Activated naive CD8-positive, alpha-beta T cell treated with anti-CD3 and anti-CD28 coated beads, Interleukin-2, amount 10 ng/mL, durations not matched to agents 7 days and 5 days (primary cell): ENCODE measurements at places on chromosomes 4 and X.

GRCh38 chrX:18173494-18174180, 47.0 kb downstream of the BEND2 start:
- no peak for DNase-seq

DNA sequence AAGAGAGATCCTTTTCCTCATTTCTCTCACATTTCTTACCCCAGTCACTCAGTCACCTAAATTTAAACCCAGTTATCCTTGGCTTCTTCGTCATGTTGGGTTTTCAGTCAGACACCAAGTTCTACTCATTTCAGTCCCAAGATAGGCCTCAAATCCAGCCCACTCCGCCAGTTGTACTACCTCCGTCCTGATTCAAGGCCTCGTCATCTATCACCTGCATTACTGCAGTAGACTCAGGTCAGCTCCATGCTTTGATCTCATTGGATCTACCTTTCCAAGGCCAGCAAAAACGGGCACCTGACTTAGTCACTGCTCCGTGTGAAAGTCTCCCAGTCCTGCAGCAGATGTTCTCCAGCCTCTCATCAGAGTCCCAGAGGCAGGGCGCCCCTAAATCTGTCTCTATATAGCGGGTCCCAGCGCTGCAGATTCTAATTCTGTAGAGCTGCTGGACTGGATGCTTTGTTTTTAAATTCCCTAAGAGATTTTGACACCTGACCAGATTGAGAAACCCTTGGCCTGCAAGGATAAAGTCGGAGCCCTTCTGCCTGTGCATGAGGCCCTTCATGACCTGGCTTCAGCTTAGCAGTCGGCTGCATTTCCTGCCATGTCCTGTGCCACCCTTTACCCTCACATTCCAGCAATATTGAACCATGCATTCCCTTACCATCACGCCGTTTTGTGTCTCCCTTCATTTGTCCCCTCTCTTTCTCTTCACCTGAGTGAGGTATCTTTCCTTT, 53.7 kb downstream of the ZFX start:
- no peak for DNase-seq

DNA sequence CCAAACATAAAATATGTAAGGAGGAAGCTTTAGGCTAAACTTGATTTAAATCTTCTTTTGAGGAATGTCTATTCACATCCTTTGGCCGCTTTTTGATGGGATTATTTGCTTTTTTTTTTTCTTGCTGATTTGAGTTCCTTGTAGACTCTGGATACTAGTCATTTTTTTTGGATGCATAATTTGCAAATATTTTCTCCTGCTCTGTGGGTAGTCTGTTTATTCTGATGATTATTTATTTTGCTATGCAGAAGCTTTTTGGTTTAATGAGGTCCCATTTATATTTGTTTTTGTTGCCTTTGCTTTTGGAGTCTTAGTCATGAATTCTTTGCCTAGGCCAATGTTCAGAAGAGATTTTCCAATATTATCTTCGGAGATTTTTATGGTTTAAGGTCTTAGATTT, 144.9 kb downstream of the MAGEC2 start:
- no peak for DNase-seq

DNA sequence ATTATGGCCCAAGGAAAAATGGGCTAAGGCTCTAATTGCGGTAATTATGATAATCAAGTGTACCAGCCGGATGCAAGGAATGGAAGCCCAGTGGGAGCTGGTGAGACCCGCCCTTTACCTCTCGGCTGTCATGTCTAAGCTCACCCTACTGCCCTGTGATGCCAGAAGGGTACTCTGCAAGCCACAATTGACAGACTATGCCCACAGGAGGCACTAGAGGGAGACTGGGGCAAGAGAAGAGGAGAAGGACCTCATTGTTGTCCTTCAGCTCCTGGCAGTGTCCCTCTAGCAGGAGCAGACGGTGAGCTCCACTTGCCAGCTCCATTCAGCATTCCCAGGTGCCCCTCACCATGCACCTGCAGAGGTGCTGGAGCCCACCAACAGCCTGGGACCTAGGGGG, 141.8 kb downstream of the SMIM20 start:
- no peak for DNase-seq

GRCh38 chrX:126824338-126825007, 4.9 kb downstream of the PRR32 start:
- no peak for DNase-seq

- no peak for DNase-seq
Observed at GRCh38 chrX:97050392-97050791, 166.7 kb downstream of the RPA4 start.

- DNase-seq = no peak
Observed at GRCh38 chrX:96798982-96799381, 84.7 kb upstream of the RPA4 start.

GRCh38 chr4:65661471-65661870, 8.8 kb downstream of the EPHA5 start:
- DNase-seq = no peak

DNA sequence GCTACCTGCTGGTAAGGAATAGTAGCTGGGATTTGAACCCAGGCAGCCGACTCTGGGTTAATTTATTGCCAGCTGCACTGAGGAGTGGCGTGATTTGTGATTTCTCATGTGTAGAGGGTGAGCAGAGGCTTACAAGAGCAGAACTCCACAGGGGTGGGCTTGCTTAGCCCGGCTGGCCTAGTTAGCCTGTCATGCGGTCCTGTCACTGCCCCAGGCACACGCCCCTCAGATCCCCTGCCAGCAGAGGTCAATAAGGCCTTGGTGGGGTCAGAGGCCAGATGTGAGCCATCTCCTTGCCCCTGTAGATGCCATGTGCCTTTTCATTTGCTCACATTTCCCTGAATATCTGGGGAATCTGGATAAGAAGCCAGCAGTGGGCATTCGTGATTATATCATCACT, 13.4 kb downstream of the NSDHL start:
- DNase-seq = no peak

DNA sequence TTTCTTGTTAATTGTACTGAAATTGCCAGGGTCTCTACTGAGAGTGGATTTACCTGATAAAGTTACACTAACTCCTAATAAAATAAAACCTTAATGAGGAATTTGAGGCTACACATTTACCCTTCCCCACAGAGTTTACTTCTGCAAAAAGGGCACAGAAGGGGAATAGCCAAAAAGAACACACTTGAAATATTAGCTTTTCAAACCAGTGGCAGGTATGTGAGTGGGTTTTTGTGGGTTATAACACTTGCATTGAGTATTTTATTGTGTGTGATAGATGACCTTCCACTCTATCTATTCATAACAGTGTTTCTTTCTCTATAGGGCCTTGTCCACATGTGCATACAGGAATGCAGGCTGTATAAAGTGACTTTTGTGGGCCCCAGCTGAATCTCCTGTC, 5.0 kb upstream of the GPR174 start:
- no peak for DNase-seq

GRCh38 chr4:117560329-117560728, 474.0 kb upstream of the NDST3 start:
- DNase-seq = no peak

- DNase-seq = no peak
Observed at GRCh38 chr4:71978210-71978835, 53.5 kb upstream of the NPFFR2 start.

DNA sequence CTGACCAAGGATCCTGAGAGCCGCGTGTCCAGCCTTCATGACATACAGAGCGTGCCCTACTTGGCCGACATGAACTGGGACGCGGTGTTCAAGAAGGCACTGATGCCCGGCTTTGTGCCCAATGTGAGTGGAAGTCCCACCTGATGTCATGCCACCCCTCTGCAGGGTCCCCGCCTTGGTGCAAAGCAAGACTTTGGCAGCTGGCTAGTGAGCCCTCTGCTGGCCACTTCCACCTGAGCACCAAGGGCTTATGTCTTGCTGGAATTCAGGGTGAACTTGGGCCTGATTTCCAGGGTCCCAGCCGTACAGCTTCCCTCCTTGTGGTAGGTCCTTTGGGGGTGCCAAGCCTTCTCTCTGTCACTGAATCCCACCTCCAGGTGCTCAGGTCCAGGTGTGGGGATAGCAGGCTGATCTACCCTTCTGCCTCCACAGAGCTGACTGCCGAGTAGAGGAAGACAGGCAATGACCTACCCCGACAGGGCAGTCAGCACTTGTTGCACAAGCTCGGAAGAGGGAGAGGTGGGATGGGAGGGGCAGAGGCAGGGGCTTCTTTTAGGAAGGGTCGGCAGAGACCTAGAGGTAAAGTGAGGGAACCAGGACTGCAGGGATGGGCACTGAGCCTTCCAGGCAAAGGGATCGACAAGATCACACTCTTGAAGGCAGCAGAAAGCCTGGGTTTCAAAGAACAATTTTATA, 248.1 kb downstream of the EVC2 start:
- DNase-seq = no peak

GRCh38 chrX:112094729-112095128, 12.2 kb upstream of the TRPC5 start:
- no peak for DNase-seq

- DNase-seq = no peak
Observed at GRCh38 chrX:154661899-154662298, 8.5 kb upstream of the CTAG2 start.

DNA sequence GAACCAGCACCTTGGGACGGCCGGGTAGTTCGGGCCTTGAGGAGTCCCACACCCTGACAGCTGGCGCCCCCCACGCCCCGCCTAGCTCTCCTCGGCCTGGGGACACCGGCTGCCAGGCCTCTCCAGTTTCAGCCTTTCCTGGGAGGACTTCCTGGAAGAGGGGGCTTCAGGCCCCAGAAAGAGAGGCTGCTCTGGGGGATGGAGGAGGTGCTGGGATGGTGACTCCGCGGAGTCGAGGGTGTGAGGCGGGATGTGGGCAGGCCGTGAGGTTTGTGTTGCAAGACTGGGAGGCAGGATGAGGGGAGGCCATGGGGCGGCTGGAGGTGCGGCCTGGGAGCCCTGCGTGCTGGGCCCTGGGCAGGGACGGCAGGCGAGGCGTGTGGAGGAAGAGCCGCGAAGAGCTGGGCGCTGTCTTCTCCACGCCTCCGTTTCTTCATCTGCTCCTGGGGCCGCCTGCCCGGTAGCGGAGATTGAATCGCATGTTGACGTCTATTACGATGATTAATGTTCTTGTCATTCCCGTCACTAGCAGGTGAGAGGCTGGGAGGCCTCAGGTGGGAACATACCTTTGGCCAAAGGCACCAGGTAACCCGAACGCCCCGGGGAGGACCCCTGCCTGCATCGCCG, 918 bp upstream of the FGFRL1 start:
- peak; percentile 83 for DNase-seq

GRCh38 chr4:112908511-112908910, 140.9 kb upstream of the ANK2 start:
- no peak for DNase-seq

- DNase-seq = no peak
Observed at GRCh38 chr4:79022529-79022928, 83.3 kb upstream of the PAQR3 start.

DNA sequence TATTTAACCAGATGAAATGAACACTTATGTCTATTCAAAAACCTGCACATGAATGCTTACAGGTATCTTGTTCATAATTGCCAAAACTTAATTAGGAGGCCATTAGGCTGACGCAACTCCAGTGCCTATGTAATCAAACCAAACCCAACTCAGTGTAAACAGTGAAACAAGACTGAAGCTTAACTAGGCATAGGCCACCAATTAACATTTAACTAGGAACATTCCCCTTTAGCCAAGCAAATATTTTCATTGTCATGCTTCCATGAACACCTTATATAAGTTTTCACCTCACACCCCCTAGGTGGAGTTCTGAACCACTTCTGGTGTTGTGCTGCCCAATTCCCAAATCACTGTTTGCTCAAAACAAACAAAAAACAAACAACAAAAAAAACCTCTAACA, 686.0 kb downstream of the STPG2 start:
- DNase-seq = no peak

DNA sequence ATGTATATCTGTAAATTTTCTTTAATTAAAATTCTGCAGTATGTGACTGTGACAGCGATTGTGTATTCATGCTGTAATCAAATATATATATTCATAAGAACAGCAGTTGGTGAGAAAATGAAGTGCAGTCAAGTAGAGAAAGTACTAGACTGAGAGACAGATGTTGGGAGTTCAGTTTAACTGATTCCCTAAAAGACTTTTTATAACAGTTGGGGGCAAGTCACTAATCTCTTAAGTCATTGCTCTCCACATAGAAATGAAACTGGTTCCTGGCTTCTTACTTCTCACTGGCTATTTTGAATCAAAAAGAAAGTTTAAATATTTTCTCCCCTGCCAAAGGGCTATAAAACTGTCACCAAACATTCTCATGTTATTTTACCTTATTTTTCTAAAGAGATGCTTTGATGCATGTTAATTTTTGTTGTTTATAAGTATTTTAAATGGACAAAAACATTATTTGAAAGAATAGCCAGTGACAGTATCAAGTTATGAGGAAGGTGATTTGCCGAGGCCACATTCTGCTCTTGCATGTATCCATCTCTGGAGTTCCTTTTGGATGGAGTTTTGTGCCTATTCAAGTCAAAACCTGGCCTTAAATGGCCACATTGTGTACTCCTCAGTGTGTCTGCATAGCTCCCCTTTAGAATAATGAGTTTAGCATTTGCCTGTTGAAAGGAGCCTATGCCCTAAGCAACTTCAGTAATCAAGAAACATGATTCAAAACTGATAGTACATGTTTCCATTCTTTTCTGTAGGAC, 30.8 kb downstream of the EXOC1 start:
- no peak for DNase-seq

DNA sequence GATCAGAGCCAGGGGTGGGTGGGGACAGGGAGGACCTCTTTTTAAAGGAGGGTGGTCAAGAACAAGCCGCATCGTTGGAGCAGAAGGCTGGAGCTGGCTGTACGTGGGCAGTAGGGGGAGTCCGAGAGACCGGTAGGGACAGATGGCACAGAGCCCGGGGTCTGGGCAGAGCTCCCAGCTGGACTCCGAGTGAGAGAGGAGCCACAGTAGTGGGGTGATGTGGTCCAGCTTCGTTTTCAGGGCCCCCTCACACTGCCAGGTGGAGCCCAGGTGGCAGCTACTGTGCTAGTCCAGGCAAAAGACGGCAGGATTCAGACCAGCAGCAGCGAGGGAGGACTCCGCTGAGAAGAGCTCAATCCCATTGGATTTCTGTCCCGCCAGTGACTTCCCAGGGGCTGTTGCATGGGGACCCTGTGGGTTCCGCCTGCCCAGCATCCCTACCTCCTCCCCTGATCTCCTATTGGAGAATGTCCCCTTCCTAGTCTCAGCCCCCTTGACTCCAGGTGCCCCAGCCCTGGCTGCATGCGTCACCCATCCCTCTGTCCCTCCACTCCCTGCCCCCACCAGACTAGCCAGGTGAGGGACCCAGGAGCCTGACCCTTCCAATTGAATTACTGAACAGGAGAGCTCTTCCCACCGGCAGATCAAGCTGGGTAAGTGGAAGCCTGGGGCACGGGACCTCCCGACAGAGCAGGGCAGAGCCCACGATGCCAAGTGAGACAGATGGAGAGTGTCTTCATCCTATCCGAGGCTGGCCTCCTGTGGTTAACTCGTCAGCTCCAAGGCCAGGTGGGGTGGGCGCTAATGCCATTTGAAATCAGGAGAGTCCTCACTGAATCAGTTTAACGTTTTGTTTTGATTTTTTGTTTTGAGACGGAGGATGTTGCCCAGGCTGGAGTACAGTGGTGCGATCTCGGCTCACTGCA, 2.9 kb downstream of the ARHGAP4 start:
- no peak for DNase-seq

DNA sequence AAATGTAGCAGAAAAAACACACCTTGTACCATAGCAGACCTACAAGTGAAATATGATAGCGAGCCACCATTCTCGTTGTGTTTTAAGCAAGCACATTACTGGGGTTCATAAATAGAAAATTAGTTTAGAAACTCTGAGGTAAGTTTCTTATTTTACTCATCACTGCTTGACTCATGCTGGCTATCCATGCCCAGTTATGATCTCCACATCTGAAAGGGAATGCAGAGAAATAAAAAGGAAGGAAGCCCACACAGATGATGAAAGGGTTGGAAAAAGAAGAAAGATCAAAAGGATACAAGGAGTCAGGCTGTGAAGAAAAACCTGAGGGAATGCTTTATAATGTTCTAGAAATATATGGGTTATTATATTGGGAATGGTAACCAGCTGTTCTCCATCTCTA, 54.5 kb downstream of the CAMK2D start:
- DNase-seq = no peak
